ENCODE measurements at places on chromosomes 6 and 20.
A peak's percentile ranks its signal among the peaks of the same experiment; 100 is the strongest.

GRCh38 chr6:30470968-30471367 is 18.3 kb upstream of the HLA-E start:
- DNase-seq = no peak

DNA sequence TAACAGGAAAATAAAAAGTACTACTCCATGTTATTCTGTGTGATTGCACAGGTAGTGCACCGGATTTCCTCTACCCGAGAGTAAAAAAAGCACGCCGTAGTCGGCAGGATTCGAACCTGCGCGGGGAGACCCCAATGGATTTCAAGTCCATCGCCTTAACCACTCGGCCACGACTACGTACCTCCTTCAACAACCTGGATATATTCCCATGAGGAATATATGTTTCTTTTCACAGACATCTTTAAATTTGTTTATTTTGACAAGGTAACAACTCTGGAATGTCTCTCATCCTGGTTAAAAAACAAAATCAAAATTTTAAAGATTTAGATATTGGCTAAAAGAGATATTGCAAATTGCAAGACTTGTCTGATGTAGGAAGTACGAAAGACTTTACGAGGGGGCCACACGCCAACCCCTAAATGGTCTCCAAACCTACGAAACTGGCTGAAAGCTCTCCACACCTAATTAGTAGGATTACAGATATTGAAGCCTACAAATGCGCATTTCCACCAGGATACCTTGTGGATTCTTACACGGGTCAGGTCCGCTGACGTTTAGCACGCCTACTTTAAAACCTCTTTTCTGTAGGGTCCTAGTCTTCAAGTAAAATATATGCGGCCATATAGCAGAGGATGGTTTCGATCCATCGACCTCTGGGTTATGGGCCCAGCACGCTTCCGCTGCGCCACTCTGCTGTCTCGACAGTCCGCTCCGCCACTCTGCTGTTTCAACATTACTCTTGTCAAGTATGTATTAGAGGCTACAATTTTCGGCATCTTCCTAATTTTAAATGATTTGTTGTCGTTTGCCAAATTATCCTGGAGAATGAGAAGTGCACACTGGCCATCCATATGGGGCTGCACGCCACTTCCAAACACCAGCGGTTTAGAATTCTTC is 52.2 kb upstream of the BTN3A2 start:
- peak; percentile 95 for DNase-seq

DNA sequence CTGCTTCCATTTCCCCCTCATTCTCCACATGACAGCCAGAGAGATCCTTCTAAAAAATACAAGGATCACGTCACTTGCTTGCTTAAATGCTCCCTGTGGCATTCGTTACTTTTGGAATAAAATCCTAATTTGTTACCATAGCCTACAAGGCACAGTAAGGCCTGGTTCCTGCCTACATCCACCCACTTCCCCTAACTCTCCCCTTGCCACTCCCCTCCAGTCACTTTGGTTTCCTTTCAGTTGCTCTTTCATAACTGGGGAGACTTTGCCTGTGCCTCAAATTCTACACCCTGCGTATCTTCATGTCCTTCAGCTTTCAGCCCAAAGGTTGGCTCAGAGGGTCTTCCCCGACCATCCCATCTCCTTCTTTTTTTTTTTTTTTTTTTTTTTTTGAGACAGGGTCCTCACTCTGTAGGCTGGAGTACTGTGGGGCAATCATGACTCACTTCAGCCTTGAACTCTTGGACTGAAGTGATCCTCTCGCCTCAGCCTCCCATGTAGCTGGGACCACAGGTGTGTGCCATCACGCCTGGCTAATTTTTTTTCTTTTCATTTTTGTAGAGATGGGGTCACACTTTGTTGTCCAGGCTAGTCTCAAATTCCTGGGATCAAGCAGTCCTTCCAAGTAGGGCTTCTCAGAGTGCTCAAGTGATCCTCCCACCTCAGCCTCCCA is 12.5 kb downstream of the ID1 start:
- DNase-seq = no peak

GRCh38 chr6:168959696-168960095 is 293.9 kb downstream of the THBS2 start:
- DNase-seq = no peak

DNA sequence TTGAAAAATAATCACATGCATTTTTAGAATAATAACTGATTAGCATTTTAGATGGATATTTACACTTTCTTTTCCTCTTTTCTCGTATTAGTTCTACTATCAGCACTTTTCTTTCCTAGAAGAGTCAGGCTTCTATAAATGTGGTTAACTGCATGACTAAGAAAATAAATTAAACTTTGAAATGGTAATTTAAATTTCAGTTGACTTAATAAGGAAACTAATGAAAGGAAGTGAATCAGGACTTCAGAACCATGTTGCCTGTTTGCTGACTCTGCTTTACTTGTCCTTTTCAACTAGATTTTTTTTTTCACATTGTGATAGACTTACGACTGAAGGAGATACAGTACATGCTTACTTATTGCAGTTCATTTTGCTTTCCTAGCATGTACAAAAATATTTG is 1258.2 kb upstream of the EYS start:
- no peak for DNase-seq

DNA sequence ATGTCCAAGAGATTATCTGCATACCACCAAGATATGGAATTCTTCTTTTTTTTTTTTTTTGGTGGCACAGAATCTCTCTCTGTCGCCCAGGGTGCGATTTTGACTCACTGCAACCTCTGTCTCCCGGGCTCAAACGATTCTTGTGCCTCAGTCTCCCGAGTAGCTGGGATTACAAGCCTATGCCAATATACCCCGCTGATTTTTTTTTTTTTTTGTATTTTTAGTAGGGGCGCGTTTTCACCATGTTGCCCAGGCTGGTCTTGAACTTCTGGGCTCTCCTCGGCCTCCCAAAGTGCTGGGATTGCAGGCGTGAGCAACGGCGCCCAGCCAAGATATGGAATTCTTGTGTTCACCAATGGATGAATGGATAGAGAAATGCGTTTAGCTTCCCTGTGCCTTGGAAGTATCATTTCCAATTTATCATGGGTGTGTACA is 31.0 kb downstream of the POM121L2 start:
- no peak for DNase-seq

- no peak for DNase-seq
These were observed 636 bp downstream of the RTF2 start for GRCh38 chr20:56469077-56469449.

GRCh38 chr6:145254649-145255401 is 480.5 kb downstream of the EPM2A start:
- DNase-seq = no peak

GRCh38 chr20:8131598-8132483 is at the start of gene PLCB1:
Gene PLCB1, plus strand, starts transcription at chr20:8132266. Its CDS starts 386 bp downstream, at chr20:8132652.
- peak; percentile 78 for DNase-seq

DNA sequence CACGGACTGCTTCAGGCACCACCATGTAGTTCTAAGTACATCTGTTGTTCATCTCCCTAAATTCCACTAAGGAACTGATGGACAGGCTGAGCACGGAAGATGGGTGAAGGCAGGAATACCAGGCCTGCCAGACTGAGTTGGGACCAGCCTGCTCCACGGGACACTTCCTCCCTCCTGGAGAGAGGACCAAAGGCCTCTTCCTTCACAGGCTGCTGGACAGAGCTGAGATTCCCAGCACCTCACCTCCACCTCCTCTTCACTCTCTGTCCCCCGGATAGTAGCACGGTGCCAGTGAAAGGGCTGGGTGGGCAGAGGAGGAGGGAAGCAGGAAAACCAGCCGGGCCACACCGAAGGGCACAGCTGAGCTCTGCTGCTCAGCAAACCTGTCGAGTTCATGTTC is 22.9 kb upstream of the TCFL5 start:
- DNase-seq = no peak

GRCh38 chr6:97805596-97805995 is 522.6 kb upstream of the MMS22L start:
- DNase-seq = no peak

DNA sequence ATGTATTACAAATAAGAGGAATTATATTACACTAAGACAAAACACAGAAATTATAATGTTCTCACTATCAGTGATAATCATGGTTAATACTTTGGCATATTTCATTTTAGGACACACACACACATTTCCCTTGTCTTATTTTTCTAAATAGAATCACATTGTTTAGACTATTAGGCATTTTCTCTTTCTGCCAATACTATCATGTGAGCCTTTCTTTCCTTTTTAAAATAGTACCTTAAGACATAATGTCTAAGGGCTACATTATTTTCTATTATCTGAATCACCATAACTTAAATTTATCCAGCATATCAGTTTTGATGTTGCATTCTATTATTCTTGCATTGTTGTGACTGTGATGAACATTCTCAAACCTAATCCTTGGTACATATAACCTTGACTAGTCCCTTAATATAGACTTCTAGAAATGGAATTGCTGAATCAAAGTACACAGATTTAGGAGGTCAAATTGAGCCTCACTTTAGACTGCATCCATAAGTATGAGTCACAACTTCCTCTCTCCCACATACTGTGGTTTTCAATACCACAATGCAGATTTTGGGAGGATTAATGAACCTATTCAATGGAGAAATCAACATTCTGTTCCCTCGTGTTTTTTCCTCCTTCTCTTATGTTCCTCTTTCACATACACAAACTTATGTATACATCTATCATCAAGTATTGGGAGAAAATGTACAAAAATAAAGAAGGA is 212.6 kb downstream of the MOXD1 start:
- DNase-seq = no peak

- no peak for DNase-seq
These were observed 39.4 kb upstream of the TGM6 start for GRCh38 chr20:2341336-2341735.

DNA sequence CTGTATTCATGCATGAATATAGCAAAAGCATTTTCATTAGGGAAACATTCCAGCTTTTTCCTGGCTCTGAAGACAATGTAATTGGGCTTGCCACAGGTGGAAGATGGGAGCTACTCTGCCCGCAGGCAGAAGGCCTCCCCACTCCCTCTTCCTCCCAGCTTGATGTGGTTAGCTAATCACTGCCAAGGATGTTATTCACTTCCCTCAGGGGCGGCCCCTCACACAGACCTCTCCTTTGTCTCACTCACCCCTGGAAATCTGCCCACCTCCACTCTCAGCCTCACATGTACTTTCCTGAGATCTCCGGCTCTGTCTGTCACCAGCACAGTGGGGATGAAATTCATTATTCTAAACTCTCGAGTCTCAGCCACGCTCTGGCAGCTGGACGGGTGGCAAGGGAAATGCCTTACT is 100.7 kb downstream of the ANKRD60 start:
- DNase-seq = peak; percentile 36

GRCh38 chr6:3789018-3789895 is 37.7 kb upstream of the PXDC1 start:
- no peak for DNase-seq

- no peak for DNase-seq
These were observed 512.3 kb downstream of the HDGFL1 start for GRCh38 chr6:23081701-23082100.

DNA sequence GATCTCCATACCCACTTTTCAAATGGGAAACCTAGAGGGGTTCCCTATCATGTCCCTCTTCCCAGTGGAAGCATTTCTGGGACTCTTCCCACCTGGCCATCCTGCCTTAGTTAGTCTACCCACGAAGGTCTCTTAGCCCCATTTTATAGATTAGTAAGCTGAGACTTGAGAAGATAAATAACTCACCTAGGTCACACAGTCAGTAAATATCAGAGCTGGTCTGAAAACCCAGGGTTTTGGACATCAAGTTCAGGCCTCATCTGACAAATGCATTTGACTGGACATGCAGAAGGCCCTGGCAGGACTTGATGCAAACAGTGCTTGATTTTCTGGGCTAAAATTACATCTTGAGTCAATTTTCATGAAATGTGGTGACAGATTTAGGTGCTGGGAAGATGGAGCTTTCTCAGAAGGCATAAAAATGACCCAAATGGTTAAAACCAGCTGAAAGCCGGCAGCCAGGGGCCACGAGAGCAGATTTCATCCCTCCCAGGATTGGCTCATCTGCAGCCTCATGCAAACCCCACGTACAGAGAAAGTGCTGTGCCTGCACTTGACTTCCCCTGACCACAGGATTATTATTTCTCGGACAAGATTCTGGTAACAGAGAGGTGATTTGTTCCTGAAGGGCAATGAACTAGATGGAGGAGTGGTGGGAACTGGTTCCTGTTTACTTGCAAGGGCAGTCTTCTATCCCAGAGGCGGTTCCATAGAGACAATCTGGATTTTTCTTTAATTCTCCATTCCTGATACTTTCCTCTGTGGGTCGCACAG is 23.1 kb downstream of the CPNE5 start:
- DNase-seq = no peak

- no peak for DNase-seq
These were observed 177.1 kb downstream of the ALDH8A1 start for GRCh38 chr6:134772671-134773360.

DNA sequence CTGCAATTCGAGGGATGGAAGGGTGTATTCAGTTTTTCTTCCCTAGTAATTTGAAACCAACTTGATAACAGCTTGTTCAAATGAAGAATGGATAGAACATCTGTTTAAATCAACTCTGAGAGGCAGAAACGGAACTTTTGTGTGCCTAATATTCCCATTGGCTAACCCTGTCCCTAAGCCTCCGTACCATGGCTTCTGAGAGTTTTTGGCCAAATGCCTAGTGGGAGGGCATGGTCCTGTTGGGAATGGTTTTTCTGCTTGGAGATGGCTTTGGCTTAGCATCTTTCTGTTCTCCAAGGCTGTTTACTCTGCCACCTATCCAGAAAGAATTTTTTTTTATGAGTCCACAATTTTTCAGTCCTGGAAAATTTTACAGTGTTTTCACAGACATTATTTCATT is 126.7 kb upstream of the MLIP start:
- DNase-seq = no peak

DNA sequence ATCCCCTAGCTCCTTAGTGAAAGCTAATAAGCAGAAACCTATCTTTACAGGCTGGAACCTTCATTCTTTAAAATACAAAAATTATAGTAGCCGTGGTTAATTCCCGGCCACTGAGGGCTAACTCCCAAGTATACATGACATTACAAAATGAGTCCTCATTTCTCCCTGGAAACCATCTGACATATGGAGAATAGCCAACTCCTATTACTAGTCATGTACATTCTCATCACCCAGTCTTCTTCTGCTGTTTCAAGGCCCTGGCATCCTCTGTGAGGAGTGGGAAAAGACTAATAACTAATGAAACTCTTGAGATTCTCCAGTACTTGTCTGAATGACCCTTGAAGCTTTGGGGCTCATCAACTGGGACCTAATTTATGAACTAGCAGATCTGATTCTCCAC is 30.2 kb downstream of the CSNK2A1 start:
- DNase-seq = no peak

- DNase-seq = peak; percentile 57
These were observed 67.9 kb downstream of the NCOA7 start for GRCh38 chr6:125858427-125859320.

GRCh38 chr20:16001286-16001685 is 572.0 kb downstream of the KIF16B start:
- no peak for DNase-seq

GRCh38 chr6:157605484-157605883 is 217.6 kb upstream of the SNX9 start:
- DNase-seq = no peak

- DNase-seq = no peak
These were observed 134.4 kb upstream of the STMND1 start for GRCh38 chr6:16967470-16967817.

DNA sequence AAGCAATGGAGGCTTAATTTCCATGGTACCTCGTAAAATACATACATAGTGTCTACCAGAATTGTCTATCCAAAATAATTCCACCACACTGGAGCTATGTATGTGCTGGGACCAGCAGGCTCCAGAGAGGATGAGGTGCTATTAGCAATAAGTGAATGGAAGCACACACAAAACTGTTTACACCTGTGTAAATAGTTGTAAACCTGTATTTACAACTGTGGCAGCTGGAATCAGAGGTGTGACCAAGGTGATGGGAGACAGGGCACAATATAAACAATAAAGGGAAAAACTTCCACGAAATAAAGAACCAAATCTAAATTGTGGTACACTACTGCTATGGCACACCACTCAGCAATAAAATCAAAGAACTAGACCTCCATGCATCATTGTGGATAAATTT is 14.4 kb downstream of the RARS2 start:
- no peak for DNase-seq

Measured in activated naive CD4-positive, alpha-beta T cell treated with anti-CD3 and anti-CD28 coated beads for 36 hours (primary cell).